Peyer's patch (tissue), 4 donors: ENCODE measurements at places on chromosomes 5 and 9. TPM values are rescaled to one million over a fixed set of nuclear protein-coding genes. Genes with fewer than 3 reads are reported as not detected.

Gene CDKN2B-AS1
- total RNA-seq, result 129 TPM

Gene PTPRD
- total RNA-seq, result 169 TPM

Gene LHX6
- total RNA-seq, result 4.0 TPM

Gene CYLC2
- not detected for total RNA-seq

Gene NRG2
- 0.80 TPM for total RNA-seq

- no peak for DNase-seq
- no peaks in the 10 kb centered on the region for H3K27me3 ChIP-seq
- H3K27ac ChIP-seq, result no peak overlapping the region
- H3K36me3 ChIP-seq, result no peaks in the 10 kb centered on the region
Measured at GRCh38 chr5:82636591-82636990, 358.4 kb upstream of the RPS23 start.

DNA sequence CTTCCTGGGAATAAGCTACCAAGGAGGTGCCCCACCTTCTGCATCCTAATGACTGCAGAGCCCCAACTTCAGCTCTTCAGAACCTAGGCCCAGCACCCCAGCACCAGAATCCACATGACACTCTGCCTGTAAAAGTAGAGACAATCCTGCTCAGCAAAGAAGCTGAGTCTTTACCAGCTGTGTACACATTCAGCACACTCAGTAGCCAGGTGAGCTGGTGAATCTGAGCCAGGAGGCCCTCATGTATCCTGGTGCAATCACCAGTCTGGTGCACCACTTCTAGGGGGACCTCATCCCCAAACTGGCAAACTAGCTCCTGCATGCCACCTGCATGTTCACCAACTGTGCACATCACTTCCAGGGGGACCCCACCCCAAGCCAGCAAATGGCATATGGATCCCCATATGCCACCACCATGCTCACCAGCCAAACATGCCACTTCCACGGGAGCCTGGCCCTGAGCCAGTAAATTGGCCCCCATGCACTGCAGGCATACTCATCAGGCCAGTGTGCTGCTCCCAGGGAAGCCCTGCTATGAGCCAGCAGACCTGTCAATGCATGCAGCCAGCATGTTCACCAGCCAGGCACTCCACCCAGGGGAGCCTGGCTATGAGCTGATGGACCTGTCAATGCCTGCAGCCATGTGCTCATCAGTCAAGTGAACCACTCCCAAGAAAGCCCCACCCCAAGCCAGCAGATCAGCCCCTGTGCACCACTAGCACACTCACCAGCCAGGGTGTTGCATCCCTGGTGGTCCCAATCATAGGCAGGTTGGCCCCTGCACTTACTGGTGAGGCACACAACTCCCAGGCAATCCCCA is 15.6 kb upstream of the BTNL9 start:
- no peaks in the 10 kb centered on the region for H3K27me3 ChIP-seq
- no peaks in the 10 kb centered on the region for H3K4me1 ChIP-seq
- no peak overlapping the region for H3K27ac ChIP-seq
- DNase-seq, result no peak
- H3K36me3 ChIP-seq, result no peaks in the 10 kb centered on the region

DNA sequence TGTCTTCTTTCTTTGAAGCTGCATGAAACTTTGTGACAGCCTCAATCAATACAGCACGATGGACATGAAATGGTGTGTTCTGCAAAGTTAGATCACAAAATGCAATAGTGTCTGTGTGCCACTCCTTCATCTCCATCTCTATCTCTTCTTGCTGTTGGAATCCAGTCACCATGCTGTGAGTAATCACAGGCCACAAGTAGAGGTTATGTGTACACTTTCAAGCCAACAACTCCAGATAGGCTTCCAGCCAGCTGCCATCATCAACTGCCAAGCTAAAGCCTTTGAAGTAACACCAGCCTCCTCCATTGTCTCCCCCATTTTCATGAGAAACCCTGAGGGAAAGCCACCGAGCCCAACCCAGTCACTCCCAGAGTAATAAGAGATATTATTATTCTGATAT is 360.6 kb downstream of the PTPRD start:
- no peaks in the 10 kb centered on the region for H3K27me3 ChIP-seq
- H3K4me3 ChIP-seq, result no peak overlapping the region
- H3K4me1 ChIP-seq, result no peaks in the 10 kb centered on the region

DNA sequence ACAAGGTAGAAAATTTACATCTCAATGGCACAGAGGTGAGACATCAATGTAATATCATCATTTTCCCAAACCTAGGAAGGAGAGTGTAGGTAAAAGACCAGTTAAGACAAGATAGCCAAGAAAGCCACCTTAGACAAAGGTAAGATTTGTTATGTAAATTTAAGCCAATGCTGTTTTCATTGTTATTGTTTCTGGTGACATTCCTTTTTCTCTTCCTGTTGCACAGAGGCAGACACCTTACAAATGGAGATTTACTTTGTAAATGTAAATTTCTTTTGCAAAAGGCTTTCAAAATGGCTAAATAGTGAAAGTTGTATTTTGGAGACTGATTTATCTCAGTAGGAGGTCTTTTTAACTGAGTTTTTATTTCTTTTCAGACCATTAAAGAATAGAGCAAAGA is 159.1 kb downstream of the YIPF5 start:
- H3K4me1 ChIP-seq, result no peaks in the 10 kb centered on the region
- H3K27ac ChIP-seq, result no peak overlapping the region
- H3K36me3 ChIP-seq, result no peaks in the 10 kb centered on the region
- H3K27me3 ChIP-seq, result no peaks in the 10 kb centered on the region

DNA sequence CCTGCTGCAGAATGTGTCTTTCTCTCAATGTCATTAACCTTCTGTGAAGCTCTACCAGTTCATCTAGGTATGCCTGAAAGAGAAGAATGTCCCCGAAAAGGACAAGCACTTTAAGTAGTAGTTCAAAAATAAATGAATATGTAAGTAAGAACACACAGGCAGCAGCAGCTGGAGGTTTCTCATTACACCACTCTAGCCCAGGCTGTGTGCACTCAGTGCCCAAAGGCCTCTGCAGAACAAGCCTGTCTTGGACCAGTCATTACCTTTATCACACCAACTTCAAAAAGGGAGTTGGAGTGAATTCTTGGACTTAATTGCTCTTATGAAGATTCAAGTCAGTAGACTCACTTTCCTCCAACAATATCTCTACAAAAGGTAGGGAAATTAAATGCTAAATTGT is 268.8 kb downstream of the MLLT3 start:
- H3K4me3 ChIP-seq, result no peak overlapping the region
- H3K27me3 ChIP-seq, result no peaks in the 10 kb centered on the region
- H3K36me3 ChIP-seq, result peaks cover 13% of the 10 kb centered on the region
- DNase-seq, result no peak
- no peak overlapping the region for H3K27ac ChIP-seq
- no peaks in the 10 kb centered on the region for H3K4me1 ChIP-seq

DNA sequence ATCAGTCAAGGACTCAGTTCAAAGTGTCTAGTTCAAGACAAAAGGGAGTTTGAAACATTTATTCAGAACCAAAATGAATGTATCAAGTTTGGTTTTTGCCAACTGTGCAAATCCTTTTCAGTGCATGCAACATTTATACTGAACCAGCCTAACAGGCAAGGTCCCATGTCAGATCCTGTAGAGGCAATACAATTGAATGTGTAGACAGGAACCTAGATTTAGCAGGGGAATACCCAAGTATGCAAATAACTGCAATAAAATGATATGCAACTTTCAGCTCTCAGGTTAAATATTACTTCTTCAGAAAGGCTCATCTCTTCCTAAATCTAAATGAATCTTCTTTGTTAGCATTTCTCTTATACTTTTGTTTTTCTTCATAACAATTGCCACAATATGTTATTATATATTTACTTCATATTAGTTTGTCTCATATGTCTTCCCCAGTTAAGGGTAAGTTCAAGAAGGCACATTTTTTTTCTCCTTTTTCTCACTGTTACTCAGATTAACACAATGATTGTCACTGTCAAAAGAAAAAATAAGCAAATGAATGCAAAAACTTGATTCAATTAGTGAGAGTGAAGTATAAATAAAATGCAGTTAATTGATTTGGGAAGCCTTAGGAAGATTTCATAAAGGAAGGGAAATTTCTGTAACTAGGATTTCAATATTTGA is 163.9 kb upstream of the RASA1 start:
- no peaks in the 10 kb centered on the region for H3K27me3 ChIP-seq
- H3K4me1 ChIP-seq, result peaks cover 5% of the 10 kb centered on the region
- no peak overlapping the region for H3K4me3 ChIP-seq

- no peak for DNase-seq
- H3K27ac ChIP-seq, result no peak overlapping the region
- H3K27me3 ChIP-seq, result no peaks in the 10 kb centered on the region
Measured at GRCh38 chr5:170681013-170681433, 102.5 kb upstream of the GABRP start.

- H3K4me1 ChIP-seq, result no peaks in the 10 kb centered on the region
- no peaks in the 10 kb centered on the region for H3K36me3 ChIP-seq
- H3K27ac ChIP-seq, result no peak overlapping the region
- H3K4me3 ChIP-seq, result no peak overlapping the region
- no peak for DNase-seq
Measured at GRCh38 chr5:8196061-8196460, 327.1 kb downstream of the MTRR start.

- H3K4me3 ChIP-seq, result no peak overlapping the region
- no peaks in the 10 kb centered on the region for H3K36me3 ChIP-seq
Measured at GRCh38 chr5:52710310-52710971, 77.3 kb upstream of the ITGA1 start.

DNA sequence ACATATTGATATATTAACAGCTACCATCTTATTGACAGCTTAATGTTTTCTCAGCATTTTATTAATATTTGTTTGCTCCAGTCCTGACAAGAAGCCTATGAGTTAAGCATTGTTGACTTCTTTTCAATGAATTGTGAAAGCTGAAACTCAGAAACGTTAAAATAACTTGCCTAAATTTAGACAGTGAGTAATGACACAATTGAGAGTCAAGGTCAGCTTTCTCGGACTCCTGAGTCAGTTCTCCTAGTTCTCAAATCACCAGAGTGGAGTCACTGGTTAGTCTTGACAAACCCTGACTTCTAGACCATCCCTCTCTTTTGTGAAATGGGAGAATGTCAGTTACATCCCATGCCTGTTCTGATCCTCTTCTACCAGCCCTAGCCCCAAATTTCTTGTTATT is 222.7 kb upstream of the ACO1 start:
- H3K4me1 ChIP-seq, result no peaks in the 10 kb centered on the region
- H3K27me3 ChIP-seq, result no peaks in the 10 kb centered on the region
- no peaks in the 10 kb centered on the region for H3K36me3 ChIP-seq
- H3K4me3 ChIP-seq, result no peak overlapping the region
- DNase-seq, result no peak

DNA sequence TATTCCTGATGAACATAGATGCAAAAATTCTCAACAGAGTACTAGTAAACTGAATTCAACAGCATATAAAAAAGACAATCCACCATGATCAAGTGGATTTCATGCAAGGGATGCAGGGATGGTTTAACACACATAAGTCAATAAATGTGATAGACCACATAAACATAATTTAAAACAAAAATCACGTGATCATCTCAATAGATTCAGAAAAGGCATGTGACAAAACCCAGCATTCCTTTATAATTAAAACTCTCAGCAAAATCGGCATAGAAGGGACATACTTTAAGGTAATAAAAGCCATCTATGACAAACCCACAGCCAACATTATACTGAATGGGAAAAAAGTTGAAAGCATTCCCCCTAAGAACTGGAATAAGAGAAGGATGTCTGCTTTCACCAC is 166.9 kb upstream of the TRIM32 start:
- no peak for DNase-seq
- H3K27me3 ChIP-seq, result no peaks in the 10 kb centered on the region
- H3K27ac ChIP-seq, result no peak overlapping the region
- no peak overlapping the region for H3K4me3 ChIP-seq
- H3K36me3 ChIP-seq, result no peaks in the 10 kb centered on the region

DNA sequence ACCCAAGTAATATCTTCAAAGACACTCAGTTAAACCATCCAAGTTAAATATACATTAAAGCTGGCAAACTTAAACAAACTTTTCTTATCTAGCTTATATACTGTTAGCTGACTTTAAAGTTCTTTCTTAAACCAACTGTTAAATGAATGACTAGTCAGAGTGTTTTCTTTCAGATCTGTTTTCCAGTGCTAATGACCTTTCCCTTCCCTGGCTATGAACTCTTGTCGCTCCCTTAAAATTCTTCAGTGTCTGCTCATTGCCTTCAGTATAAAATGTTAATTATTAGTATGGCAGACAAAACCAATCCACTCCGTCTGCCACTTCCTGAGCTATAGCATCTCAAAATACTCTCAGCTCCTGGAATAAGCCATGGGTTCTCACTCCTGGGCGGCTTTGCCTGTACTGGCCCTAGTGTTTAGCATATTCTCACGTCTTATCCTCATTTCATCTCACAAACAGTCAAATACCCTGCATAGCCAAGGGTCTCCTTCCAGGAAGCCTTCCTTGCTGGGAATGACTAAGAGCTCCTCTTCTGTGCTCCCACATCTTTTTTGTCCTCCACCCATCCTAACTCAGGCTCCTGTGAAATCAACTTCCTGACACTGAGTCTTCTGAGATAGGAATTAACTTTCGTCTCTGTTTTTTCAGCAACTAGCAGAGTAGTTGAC is 87.7 kb downstream of the VCAN start:
- H3K36me3 ChIP-seq, result no peaks in the 10 kb centered on the region
- no peak for DNase-seq
- no peak overlapping the region for H3K4me3 ChIP-seq
- H3K27ac ChIP-seq, result no peak overlapping the region
- no peaks in the 10 kb centered on the region for H3K4me1 ChIP-seq
- no peaks in the 10 kb centered on the region for H3K27me3 ChIP-seq

DNA sequence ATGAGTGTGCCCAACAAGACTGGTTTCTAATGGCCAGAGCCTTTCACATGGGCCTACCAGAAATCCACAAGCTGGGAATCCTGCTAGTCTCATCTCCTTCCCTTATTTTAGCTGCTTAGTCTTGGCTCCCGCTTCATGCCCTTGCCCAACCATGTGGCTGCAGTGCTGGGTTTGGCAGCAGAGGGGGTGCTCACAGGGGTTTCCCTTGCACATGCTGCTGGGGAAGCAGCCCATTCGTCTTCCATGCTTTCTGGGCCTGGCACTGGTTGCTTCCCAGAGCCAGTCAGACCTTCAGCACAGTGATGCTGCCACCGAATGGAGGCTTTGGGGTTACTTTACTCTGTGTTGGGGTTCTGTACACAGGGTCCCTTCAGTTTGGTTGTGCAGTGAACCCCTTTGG is 26.3 kb downstream of the SLC46A2 start:
- no peaks in the 10 kb centered on the region for H3K4me1 ChIP-seq
- H3K27ac ChIP-seq, result no peak overlapping the region
- H3K4me3 ChIP-seq, result no peak overlapping the region
- no peak for DNase-seq
- peaks cover 15% of the 10 kb centered on the region for H3K36me3 ChIP-seq

DNA sequence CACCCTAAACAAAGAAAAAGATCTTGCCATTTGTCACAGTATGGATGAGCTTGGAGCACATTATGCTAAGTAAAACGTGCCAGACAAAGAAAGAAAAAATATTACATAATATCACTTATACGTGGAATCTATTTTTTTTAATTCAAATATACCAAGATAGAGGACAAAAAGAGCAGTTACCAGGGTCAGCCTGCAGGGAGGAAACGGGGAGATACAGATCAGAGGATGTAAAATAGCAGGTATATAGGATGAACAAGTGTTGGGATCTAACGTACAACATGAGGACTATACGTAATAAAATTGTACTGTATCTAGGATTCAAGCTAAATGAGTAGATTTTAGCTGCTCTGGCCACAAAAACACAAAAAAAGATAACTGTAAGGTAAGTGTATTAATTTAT is 247.5 kb downstream of the TMEM161B start:
- no peaks in the 10 kb centered on the region for H3K27me3 ChIP-seq
- no peak for DNase-seq
- no peaks in the 10 kb centered on the region for H3K36me3 ChIP-seq
- H3K4me3 ChIP-seq, result no peak overlapping the region

GRCh38 chr9:121895818-121896544 is 197.1 kb downstream of the TTLL11 start:
- no peak for DNase-seq
- H3K27ac ChIP-seq, result no peak overlapping the region
- H3K27me3 ChIP-seq, result no peaks in the 10 kb centered on the region
- no peak overlapping the region for H3K4me3 ChIP-seq
- no peaks in the 10 kb centered on the region for H3K36me3 ChIP-seq
